ENCODE measurements at places on chromosomes 13 and 19. TPM values are rescaled to one million over a fixed set of nuclear protein-coding genes. Genes with fewer than 3 reads are reported as not detected.

DNA sequence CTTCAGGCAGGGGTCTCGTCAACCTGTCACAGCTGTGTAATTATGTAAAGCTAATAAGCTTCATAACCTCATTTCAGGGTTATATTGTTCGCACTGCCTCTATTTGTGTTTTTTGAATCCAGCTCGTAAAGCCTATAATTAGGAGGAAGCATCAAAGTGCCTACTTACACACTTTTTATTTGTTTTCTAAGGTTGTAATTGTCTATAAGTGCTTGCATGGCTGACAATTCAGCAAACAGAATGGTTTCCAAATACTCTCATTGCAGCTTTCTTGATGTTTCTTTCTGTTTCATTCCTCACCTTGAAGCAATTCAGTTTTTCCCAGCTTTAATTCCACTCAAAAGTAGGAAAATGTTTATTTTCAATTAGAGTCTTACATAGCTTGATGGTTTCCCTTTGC lies 336.3 kb downstream of the HS6ST3 start:
- DNase-seq, result no peak

- no peak for DNase-seq
Observed at GRCh38 chr19:17192751-17193150, 22.4 kb upstream of the USE1 start.

- no peak for DNase-seq
Observed at GRCh38 chr13:29369060-29369743, 226.3 kb downstream of the SLC7A1 start.

DNA sequence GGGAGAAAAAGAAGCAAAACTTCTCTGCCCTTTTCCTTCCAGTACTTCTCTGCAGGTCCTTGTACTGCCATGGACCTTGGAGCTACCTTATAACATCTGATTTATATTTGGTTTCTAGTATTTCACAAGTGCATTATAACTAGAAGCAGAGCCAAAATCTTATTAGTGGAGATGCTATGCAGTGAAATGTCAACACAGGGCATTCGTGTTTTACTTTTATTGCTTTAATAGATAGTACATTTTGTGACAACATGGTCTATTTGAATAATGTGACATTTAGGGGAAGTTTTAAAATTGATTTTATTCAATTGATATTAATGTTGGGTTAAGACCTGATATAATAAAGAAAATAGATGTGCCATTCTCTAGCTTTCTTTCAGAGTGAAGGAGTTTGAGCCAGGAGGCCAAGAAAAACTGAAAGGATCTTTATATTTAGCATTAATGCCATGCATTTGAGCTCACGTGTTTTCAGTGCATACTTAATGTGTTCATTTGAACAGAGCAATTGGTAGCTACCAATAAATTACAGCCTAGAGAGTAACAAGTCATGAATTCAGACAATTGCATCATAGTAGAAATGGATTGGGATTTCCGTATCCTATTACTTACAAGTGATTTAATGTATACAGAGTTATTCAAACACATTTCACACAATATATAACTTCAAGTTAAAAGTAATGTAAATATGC lies 863.8 kb downstream of the GPC5 start:
- no peak for DNase-seq

DNA sequence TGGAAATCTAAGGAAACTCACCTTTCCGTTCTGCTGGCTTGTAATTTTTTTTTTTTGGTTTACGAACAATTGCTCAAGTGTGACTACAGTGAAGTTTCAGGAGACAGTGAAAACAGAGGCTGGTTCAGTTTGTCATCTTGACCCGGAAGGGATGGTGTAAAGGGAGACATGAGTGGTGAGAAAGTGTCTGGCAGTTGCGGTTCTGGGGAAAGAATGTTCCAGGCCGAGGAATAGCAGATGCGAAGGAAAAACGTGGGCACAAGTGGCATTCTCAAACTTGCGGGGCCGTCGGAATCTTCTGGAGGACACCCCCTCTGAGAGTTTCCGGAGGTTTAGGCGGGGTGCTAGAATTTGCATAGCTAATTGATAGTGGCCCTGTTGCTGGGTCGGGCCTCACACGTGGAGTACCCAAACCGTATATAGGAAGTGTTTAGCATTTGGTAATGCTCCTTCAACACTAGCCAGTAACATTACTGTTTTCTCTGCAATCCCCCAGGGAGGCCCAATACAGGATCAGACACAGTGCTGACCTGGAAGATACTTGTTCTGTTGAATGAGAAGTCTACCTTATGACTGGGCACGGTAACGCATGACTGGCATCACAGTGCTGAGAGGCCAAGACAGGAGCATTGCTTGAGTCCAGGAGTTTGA lies 2.8 kb upstream of the TNFSF9 start:
- DNase-seq, result no peak

DNA sequence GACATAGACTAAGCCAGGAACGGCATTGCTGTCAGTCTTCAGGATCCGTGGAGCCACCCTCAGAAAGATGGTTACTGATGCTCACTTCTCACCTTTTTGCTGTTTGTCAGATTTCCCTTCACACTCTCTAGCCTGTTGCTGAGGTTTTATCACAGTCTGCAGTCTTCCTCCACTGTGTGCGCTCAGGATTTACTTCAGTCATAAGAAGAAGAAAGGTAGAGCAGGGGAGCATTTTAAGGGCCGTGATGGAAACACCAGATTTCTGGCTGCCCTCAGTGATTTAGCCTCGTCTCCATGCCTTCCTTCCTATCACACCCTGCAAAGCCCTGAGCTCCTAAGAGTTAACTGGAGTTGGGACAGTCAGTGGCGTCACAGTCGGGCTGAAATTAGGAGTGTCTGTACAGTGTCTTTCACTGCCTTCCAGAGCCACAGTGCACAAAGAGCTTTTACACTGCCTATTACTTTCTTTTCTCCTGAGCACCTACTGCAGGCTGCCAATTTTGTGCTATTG lies 60.0 kb upstream of the GPR183 start:
- no peak for DNase-seq

DNA sequence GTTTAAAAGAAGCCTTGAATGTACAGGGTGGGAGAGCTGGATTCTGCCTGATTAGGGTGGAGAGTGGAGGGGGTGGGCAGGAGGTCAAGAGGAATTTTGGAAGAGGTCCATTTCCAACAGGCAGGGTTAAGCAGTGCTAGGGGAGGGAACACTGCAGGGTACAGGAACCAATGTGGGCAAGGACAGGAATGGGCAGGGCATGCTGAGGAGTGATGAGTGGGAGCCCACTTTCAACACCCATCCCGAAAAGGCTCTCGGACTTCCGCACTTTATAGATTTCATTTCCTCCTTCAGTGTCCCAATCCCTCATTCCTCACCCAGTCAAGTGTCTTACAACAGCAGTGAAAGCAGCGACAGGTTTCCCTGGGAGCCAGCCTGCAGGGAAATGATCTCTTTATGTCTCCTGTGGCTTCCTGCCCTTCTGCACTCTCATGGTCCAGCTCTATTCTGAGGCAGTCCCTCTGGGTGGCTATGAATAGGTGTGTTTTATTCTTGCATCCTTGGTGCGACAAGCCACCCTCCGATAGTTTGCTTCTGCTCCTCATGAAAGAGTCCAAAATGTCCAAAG lies 50.5 kb upstream of the ZNF507 start:
- no peak for DNase-seq

DNA sequence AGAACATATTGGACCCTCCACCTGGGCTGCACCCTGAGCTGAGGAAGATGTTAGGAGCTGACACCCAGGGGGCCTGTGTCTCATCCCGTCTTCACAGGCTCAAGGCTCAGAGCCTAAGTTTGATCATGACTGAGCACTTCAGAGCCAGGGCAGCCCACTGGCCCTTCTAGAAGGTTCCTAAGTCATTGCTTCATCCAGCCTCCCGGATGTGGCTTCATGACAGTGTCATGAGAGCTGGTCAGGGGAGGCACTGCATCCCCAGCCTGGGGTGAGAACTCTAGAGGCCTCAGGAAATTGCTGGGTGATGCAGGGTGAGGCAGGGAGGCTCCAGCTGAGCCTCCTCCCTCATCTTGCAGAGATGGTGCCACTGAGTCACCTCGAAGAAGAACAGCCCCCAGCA lies 24.9 kb upstream of the PIK3R2 start:
- DNase-seq, result no peak

DNA sequence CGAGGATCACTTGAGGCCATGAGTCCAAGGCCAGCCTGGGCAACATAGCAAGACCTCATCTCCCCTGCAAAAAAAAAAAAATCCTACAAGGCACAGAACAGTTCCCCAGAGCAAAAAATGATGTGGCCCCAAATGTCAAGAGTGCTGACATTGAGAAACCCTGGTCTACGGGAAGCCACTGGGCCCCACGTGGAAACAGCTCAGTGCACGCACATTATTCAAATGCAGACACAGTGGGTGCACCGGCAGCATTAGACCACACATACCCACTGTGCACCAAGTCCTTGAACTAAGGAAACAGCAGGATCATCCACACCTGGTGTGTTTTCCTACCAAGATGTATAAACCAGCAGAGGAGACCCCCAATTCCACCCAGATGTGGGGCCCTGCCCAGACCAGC lies 35.0 kb upstream of the ADGRE5 start:
- DNase-seq, result no peak

GRCh38 chr13:112903606-112904195 lies 65.3 kb upstream of the MCF2L start:
- DNase-seq, result peak; percentile 58

The IGFL4 gene
- 0.80 TPM for total RNA-seq

The STX10 gene
- 67.8 TPM for total RNA-seq

DNA sequence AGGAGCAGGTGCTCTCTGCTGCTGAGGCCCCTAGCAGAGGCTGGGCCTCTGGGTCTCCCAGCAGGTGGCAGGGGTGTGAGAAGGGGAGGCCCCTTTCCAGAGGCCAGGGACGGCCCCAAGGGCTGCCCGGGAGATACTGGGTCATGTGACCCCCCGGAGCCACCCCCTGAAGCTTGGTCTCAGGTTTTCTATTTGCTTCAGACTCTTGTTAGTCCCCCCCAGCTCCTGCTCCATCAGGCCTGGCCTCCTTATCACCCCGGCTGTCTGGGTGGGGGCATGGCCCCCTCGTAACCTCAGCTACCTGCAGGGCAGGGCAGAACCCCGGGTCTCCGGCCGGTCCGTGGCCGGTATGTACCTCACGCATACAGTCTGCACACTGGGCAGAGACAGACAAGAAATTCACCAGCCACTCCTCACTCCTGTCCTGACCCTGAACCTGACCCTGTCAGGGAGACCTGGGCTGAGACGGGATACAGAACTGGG lies 13.2 kb upstream of the TCF3 start:
- DNase-seq, result no peak

- no peak for DNase-seq
Observed at GRCh38 chr13:97885641-97886040, 67.8 kb upstream of the IPO5 start.

DNA sequence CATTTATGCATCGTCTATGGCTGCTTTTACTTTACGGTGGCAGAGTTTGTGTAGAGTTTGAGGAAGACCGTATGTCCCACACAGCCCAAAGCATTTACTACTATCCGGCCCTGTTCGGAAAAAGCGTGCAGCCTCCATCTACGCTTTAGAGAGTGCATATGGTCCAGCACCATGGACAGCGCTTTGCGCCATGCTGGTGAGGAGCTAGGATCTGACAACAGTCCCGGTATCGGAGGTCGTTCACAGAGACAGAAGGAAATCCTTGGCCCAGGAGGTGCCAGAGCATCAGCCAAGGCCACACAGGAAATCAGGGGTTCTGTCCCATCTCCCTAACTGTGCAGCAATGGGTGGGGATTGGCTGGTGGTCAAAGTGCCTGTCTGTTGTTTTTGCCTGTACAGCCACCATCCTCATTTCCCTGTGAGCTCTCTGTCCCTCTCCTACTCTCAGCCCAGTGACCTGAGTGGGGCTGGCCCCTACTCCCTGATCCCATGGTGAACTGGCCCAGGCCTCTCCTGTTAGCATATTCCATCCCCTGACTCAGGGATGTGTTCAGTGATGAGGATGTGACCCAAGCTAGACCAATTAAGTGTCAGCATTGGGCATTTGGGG lies 16.2 kb upstream of the PRODH2 start:
- DNase-seq, result peak; percentile 27

- peak; percentile 83 for DNase-seq
Observed at GRCh38 chr19:49336482-49337266, 1.5 kb downstream of the CD37 start.

The DCT gene
- total RNA-seq, result 24.9 TPM

DNA sequence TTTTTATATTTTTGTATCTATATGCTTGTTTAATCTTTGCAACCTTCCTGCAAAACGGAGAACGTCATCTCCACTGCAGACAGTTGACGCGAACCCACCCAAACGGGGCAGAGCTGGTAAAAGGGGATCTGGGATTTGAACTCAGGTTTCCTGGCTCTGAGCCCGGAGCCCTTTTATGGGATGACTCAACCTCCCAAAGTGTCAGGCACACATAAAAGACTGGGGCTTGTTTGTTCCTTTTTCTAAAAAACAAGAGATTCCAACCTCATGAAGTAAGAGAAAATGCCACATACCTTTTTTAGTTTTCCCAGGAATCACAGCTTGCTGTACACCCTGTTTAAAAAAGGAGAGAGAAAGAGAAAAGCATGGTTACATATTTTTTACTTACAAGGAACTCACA lies 78.9 kb downstream of the GADD45B start:
- DNase-seq, result no peak

DNA sequence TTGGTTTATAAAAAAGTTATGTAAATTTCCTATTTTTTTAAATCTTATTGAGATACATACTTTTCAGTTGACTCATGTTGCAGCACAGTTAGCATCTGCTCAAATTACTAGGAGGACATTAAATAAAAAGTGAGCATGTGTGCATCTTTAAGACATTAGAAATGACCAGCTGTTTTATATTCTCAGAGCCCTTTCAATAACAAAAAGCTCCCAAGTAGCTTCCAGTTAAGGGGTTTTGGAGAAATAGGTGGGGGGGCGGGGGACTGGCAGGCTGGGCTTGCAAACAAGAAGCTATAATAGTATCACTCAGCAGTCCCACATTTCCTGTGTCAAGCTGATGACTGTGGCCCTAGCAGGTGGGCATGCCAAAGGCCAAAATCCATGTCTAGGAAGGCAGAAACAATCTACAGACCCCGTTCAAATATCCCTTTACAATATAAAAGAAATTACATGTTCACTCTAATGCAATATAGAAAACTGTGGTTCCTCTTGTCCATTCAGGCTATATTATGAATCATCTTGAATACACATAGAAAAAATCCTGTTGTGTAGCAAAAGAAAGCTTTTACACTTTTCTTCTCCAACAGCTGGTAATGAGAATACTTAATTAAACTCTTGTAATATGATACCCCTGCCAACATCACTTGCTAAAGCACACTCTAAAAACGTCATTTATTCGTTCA lies 1713.2 kb upstream of the SLC10A2 start:
- no peak for DNase-seq

GRCh38 chr19:4061178-4061682 lies 5.5 kb downstream of the ZBTB7A start:
- DNase-seq, result peak; percentile 83

The GIPR gene
- 3.9 TPM for total RNA-seq

DNA sequence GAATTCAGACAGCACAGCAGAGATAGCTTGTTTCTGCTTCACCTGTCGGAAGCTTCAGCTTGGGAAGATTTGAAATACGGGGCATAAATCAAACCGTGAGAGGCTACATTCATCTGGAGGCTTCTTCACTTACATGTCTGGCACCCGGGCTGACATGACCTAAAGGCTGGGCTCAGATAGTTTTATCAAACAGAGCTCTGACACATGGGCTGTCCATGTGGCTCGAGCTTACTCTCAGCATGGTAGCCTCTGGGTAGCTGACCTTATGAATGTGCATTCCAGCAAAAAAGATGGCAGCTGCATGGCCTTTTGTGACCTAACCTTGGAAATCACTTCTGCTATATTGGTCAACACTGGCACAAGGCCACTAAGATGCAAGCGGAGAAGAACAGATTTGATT lies 414.5 kb downstream of the NDFIP2 start:
- no peak for DNase-seq

The HCN2 gene
- 1.7 TPM for total RNA-seq

The RPL18A gene
- 2,094 TPM for total RNA-seq

The PTPRH gene
- 0.22 TPM for total RNA-seq
